ENCODE measurements at places on chromosomes 1 and 21.

GRCh38 chr1:226902601-226903000 is 32.2 kb downstream of the PSEN2 start:
- DNase-seq: no peak

DNA sequence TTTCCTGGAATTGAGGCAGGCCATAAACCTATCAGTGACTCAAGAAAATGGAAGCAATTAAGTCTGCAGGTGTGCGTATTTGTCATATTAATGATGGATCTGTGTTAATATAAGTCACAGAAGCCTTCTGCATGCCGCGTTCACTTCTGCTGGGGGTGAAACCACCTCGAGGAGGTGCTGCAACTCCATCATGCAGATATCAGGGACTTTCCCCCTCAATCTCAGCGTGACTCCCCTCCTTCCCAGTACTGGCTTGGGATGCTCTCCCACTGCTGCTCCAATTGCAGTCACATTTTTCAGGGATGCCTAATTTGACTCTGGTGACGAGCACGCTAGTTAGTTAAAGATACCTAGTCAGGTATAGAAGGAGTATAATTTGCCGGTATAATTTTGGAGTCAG is 87.5 kb downstream of the ASTN1 start:
- no peak for DNase-seq

DNA sequence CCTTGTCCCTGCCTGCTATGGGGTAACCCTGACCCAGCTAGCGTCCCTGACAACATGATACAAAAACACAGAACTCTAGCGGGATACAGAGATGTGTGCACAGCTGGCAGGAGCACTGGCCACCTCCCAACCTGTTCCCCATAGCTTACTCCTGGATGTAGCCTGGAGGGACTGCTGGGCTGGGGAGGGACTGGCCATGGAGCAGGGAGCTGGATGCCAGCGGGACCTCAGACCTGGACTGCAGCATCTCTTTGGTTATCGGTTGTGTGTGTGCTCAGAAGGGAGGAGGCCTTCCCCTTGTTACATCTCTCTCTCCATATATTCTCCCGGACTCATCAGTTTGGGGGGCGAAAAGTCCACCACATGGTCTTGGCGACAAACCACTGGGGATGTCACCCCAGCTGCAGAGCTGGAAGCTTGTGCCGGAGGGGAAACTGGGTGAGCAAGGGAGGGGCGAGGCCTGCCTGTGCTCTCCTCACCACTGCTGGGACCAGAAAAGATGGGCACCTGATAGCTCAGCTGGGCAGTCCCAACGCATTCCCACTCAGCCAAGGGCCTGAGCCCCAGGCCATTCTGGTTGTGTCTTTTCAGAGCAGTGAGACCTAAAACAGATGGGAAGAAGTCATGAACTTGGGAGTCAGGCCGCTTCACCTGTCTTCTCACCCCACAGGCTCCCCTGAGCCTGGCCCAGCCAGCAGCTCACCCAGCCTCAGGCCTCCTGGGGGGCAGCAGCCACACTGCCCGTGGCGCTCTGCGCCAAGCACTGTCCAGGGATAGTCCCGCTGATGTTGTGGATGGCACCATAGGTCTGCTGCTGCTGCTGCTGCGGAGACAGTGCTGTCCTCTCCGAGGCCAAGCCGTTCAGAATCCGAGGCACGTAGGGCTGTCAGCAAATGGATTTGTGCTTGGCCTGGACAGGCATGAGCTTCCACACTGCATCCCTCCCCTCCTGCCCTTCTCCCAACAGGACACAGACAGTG is 35.6 kb downstream of the TMEM63A start:
- DNase-seq: no peak

DNA sequence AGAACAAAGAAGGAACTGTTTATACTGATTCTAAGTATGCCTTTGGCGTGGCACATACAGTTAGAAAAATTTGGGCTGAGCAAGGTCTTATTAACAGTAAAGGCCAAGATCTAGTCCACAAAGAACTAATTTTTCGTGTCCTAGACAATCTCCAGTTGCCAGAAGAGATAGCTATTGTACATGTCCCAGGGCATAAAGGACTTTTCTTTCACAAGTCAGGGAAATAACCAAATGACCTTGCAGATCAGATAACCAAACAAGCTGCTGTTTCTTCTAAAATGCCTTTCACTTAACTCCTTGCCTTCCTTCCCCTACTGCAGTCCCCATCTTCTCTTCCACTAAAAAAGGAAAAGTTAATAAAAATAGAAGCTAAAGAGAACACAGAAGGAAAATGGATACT is 4.0 kb downstream of the TEX50 start:
- no peak for DNase-seq

DNA sequence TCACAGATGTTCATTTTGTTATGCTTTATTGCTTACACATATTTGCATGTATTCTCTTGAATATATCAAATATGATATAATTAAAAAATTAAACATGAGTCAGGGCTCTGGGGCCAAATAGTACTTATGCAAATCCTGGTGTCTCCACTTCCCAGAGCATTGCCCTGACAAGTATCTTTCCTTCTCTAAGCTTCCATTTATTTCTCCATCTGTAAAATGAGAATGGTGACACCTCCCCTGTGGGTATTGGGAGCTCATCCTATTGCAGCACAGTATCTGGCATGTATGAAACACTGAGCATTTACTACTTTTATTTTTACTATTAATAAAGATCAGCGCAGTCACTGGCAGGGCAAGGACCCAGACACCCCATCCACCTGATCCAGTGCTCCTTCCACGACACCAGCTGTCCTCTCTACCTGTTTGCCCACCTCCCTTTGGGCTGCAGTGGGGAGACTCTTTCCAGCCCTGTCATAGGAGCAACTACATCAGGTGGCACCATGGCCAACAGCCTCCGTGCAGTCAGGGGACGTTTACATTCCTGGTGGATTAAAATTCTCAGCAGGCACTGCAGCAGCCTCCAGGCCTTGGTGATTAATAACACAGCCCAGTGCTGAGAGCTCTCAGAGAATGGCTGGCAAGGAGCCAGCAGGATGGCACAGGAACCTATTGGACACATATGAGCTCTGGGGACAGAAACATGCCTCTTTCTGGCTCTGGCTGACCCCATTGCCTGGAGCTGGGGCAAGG is 113.0 kb downstream of the DMRTB1 start:
- DNase-seq: no peak

GRCh38 chr1:9794081-9794480 is 29.7 kb downstream of the CLSTN1 start:
- no peak for DNase-seq

- DNase-seq: no peak
Measured at GRCh38 chr1:28154078-28154594, 22.4 kb downstream of the PTAFR start.

GRCh38 chr1:39992234-39992633 is 37.3 kb downstream of the MFSD2A start:
- no peak for DNase-seq

- no peak for DNase-seq
Measured at GRCh38 chr1:186899577-186899976, 70.8 kb downstream of the PLA2G4A start.

GRCh38 chr1:18484721-18485120 is 4.0 kb downstream of the KLHDC7A start:
- no peak for DNase-seq

GRCh38 chr1:245416781-245417180 is 262.0 kb downstream of the KIF26B start:
- no peak for DNase-seq

DNA sequence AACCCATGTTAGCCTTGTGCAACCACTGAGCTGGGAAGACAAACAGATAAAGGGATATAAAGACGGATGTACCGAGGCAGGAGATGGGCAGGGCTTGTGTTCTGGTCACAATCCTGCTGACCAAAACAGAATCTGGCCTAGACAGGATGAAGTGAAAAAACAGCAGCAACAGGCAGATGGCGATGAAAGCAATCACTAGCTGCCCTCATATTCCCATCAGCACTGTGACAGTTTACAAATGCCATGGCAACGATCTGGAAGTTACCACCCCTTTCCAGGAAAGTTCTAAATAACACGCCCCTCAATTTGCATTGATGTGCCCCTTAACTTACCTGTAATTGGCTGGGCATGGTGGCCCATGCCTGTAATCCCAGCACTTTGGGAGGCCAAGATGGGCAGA is 40.6 kb upstream of the CD46 start:
- no peak for DNase-seq

- no peak for DNase-seq
Measured at GRCh38 chr1:204188959-204189639, 7.2 kb downstream of the KISS1 start.

DNA sequence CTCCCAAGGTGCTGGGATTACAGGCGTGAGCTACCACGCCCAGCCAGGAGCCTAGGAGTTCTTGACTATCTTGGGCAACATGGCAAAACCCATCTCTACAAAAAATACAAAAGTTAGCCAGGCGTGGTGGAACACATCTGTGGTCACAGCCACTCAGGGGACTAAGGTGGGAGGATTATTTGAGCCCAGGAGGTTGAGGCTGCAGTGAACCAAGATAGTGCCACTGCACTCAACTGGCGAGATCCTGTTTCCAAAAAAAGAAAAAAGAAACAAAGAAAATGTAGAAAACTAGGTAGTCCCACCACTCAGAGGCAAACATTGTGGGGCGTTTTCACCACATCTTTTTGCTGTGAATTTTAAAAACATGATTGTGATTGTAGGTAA is 141.3 kb downstream of the ZZZ3 start:
- no peak for DNase-seq
